Ovary (tissue), 10 donors: ENCODE measurements at places on chromosomes 6 and 20. TPM values are rescaled to one million over a fixed set of nuclear protein-coding genes. Genes with fewer than 3 reads are reported as not detected.

POLR1H gene
- 46.6 TPM for polyA plus RNA-seq

GPR63 gene
- polyA plus RNA-seq, result 1.3 TPM

LY86 gene
- polyA plus RNA-seq, result 2.4 TPM

OPRM1 gene
- polyA plus RNA-seq, result not detected

CD40 gene
- polyA plus RNA-seq, result 21.6 TPM

RXRB gene
- polyA plus RNA-seq, result 42.1 TPM

MPIG6B gene
- 0.06 TPM for polyA plus RNA-seq

DZANK1 gene
- 3.0 TPM for polyA plus RNA-seq

SNAI1 gene
- polyA plus RNA-seq, result 0.95 TPM

ASIP gene
- 57.1 TPM for polyA plus RNA-seq

CDYL gene
- 9.9 TPM for polyA plus RNA-seq

MRPS10 gene
- 19.4 TPM for polyA plus RNA-seq

TCF21 gene
- polyA plus RNA-seq, result 50.9 TPM

GLP1R gene
- polyA plus RNA-seq, result not detected

HMGN4 gene
- polyA plus RNA-seq, result 69.7 TPM

RFX6 gene
- not detected for polyA plus RNA-seq

B3GAT2 gene
- polyA plus RNA-seq, result 0.04 TPM

PSMB9 gene
- polyA plus RNA-seq, result 23.6 TPM

ZSCAN9 gene
- 16.9 TPM for polyA plus RNA-seq

GNMT gene
- 0.35 TPM for polyA plus RNA-seq

OTOR gene
- not detected for polyA plus RNA-seq

TLDC2 gene
- polyA plus RNA-seq, result 0.11 TPM

CCM2L gene
- 8.9 TPM for polyA plus RNA-seq

ZC2HC1B gene
- polyA plus RNA-seq, result not detected
